ENCODE measurements at places on chromosomes 6 and 20. TPM values are rescaled to one million over a fixed set of nuclear protein-coding genes. Genes with fewer than 3 reads are reported as not detected.

CDH26 gene
- total RNA-seq = 2.2 TPM

PHACTR2 gene
- total RNA-seq = 18.8 TPM

GSTA4 gene
- 133 TPM for total RNA-seq

THEMIS gene
- 0.31 TPM for total RNA-seq

FAM83B gene
- 0.31 TPM for total RNA-seq

All from parietal lobe (tissue), 2 donors.